ENCODE measurements at places on chromosomes 1 and 21.

- DNase-seq, result no peak
Measured at GRCh38 chr1:245512980-245513578, 358.3 kb downstream of the KIF26B start.

DNA sequence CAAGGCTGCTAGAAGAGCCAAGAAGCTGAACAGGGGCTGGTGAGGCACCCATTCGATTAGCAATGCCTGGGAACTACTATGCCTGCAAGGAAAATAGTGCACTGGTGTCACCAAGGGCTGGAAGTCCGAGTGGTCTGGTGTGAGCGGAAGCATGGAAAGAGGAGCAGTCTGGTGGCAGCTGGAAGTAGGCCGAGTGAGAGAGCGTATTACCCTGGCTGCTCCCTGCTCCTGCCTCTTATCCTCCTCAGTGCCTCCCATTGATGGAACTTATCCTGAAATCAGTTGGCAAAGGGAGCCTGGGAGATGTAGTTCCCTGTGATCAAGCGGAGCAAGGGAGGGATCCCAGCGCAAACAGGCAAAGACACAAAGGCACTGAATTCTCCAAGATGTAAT is 9.6 kb downstream of the SMAP2 start:
- no peak for DNase-seq

DNA sequence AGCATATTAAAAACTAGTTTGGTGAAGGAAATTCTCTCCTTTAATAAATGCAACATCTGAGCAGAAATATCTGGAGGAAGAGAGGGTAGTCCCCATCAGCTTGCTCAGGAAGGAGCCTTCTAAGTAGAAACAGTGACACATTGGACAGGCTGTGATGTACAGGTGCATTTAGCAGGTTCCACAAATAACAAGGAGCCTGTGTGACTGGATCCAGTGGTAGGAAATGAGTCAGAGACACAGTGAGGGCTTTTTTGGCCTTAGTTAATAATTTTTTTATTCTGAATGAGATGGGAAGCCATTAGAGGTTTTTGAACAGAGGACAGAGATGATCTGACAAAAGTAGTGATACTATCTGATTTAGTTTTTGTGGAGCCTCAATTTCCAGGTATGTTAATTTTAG is 738.9 kb upstream of the PTBP2 start:
- DNase-seq, result no peak

DNA sequence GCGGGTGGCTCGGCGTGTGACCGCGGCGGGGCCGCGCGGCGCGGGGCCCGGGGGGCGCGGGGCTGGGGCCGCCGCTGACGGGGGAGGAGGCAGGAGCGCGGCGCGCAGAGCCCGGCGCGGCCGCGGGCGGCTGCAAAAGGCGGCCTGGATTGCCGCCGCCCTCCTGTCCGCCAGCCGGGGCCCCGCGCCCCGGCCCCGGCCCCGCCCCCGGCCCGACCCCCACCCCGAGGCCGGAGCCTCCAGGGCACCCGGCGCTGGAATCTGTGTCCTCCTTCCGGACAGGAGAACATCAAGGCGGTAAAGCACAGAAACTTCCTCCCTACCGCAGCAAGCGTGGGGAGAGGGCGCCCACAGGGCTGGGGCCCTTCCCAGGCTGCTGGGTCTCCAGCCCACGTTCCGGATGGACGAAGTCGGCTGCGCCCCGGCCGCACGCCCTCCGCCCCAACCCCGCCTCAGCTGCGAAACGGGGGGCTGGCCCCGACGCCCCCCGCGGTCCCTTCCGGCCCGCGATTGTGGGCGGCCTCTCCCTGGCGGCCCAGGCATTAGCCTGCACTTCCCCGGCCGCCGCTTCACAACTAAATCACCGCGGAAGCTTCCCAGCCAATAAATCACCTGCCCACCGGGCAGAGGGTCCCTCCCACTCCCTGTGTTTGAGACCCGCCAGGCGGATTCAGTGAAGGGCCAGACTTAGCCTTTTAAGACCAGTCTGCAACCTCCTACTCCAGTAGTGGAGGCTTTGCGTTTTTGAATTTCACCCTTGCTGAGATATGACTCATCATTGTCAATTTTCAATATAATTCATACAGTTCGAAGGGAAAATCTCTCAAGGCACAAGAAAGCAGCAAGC is 106.0 kb downstream of the SLC45A1 start:
- no peak for DNase-seq

DNA sequence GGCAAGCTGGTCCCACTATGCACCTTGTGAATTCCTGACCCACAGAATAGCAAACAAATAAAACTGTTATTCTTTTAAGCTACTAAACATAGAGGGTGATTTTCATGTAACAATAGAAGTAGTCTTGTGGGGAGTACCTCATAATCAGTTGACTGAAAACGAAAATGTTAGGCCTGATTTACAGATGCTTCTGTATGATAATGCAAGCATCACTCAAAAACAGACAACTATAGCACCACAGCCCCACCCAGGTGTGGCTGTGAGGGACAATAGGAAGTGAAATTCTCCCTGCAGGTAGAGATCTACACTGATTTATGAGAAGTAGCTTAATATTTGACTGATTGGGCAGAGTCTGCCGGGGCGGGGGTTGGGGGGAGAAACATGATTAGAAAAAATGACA is 26.5 kb upstream of the KRTAP19-8 start:
- DNase-seq, result no peak

DNA sequence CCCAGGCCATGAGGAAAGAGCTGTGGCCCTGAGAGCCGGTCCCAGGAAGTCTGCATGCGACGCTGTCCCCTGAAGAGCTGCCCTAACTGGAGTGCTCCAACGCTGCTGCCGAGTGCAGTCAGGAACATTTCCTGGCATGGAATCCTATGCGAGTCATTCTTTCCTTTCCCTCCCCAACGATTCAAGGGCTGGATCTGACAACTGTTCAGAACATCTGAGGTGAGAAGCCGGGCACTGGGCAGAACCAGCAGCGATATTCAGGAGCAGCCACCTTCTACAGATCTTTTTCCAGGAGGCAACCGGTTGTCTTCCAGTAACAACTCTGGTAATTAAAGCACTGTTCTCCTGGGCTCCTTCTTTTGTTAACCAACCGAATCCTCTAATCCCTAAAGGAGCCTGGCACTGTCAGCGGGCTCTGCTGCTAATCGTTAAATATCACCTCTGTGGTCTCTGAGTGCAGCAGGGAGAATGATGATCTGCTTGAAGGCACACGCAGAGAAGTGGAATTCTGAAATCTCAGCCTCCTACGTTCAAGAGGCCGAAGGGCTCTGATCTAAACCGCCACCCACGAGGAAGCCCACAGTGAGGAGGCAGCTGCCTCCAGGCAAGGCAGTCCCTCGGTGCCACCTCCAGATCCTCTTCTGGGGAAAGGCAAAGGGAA is 55.8 kb downstream of the SLC45A1 start:
- DNase-seq, result no peak

DNA sequence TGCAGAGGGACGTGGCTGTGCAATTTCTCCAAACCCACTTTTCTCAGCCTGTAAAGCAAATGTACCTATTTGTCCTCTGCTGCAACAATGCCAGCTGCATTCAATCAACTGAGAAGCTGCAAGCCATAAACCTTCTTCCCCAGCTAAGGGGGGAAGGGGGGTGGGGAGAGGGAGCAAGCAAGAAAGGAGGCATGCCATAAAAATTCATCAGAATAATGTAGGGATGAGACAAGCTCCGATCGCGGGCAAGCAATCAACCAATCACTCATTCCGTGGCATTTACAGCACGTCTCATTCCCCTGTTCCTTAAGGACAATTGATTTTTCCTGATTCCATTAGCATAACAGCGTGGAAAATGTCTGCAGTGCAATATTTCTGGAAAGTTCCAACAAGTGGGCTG is 144.8 kb downstream of the DMRTA2 start:
- DNase-seq, result no peak

GRCh38 chr1:225242611-225243010 is 185.2 kb downstream of the LBR start:
- DNase-seq, result no peak

- peak; percentile 32 for DNase-seq
Measured at GRCh38 chr1:220516014-220516721, 11.8 kb upstream of the MARK1 start.

GRCh38 chr1:47378147-47378546 is 37.9 kb upstream of the FOXE3 start:
- DNase-seq, result no peak

GRCh38 chr1:59173721-59174120 is 123.2 kb upstream of the FGGY start:
- no peak for DNase-seq

DNA sequence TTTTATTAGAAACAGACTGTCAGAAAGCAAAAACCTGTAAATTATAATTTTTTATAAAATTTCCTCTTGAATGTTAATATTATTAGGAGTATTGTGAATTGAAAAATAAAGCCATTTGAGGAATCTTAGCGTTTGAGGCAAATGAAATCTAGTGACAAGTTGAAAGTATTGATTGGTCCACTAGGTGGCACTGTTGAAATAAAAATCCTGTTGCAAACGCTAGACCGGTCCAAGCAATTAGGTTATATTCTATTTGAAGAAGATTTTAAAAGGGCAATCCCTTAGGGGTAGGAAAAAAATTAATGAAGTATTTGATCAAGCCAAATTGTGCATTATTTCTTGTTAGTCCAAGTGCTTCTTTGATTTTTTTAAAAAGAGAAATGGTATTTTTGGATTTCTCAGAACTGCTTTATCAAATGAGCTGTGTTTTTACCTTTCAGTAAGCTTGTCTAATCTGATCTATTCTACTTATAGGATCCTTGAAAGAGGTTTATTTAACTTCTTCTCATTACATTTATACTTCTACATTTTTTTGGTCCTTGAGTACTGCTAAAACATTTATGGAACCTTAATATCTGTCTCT is 57.7 kb downstream of the ATG4C start:
- DNase-seq, result peak; percentile 82

DNA sequence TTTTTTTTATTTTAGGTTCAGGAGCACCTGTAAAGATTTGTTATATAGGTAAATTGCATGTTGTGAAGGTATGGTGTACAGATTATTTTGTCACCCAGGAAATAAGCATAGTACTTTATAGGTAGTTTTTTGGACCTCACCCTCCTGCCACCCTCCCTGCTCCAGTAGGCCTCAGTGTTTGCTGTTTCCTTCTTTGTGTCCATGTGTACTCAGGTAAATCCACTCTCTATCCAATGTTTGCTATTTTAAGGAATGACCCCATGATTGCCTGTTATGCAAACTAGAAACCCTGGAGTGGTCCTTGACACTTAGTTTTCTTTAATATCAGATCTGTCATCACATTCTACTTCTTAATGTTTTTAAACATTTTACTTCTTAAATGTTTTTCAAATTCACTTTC is 33.9 kb downstream of the LHX9 start:
- no peak for DNase-seq

GRCh38 chr1:225936523-225936922 is 4.5 kb downstream of the LEFTY2 start:
- no peak for DNase-seq

GRCh38 chr1:223340637-223341036 is 23.3 kb downstream of the SUSD4 start:
- DNase-seq, result no peak

DNA sequence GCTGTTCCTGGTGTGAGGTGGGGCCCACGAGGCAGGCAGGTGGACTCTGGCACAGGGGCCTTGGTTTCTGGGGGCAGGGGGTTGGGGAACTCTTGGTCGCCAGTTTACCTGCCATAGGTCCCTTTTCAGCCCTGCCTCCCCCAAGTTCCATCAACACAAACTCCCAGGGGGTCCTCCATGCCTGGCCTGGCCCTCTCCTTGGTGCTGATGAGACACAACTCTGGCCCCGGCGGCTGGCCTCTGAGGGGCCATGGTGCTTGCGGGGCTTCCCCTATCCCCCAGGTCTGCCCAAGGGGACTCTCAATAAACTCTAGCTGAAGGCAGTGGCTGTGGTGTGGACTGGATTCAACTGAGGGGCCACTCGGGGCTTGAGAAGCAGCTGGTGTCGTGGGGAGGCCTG is 16.0 kb downstream of the HTR6 start:
- DNase-seq, result no peak
